ENCODE measurements at places on chromosomes 12 and 14.

DNA sequence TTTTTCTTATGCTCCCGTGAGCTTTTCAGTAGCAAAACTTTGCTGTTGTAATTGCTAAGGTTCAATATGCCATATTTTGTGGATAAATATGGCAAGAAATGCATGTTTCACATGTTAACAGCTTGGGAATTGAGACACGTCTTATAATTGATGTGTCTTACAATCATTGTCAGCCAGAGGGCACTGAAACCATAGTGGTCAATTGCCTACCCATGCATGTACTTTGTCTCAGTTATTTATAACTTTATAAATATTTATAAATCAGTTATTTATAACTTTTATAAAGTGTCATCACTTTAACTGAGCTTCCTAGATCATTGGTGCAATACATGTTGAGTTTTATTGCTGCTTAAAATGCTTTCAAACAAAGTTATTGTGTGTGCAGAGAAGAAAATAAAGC, 82.0 kb downstream of the CATSPERB start:
- DNase-seq, result no peak

- DNase-seq, result no peak
Observed at GRCh38 chr14:28608443-28608842, 158.1 kb upstream of the FOXG1 start.

DNA sequence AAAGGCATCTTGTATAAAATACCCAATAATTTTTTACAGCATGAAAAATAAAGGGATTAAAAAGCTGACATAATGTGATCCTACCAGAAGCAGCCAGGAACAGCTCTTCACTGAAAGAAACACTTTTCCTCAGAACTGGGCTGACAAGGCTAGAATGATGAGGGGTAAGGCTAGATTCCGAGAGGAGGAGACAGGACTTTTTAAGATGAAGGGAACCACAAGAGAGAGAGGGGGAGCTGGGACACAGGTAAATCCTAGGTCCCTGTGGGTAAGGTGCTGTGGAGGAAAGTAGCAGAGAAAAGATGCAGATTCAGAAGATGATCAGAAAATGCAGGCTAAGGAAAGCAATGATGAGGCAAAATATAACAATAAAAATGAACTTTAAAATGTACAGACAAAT, 29.5 kb downstream of the C2CD5 start:
- DNase-seq, result no peak

DNA sequence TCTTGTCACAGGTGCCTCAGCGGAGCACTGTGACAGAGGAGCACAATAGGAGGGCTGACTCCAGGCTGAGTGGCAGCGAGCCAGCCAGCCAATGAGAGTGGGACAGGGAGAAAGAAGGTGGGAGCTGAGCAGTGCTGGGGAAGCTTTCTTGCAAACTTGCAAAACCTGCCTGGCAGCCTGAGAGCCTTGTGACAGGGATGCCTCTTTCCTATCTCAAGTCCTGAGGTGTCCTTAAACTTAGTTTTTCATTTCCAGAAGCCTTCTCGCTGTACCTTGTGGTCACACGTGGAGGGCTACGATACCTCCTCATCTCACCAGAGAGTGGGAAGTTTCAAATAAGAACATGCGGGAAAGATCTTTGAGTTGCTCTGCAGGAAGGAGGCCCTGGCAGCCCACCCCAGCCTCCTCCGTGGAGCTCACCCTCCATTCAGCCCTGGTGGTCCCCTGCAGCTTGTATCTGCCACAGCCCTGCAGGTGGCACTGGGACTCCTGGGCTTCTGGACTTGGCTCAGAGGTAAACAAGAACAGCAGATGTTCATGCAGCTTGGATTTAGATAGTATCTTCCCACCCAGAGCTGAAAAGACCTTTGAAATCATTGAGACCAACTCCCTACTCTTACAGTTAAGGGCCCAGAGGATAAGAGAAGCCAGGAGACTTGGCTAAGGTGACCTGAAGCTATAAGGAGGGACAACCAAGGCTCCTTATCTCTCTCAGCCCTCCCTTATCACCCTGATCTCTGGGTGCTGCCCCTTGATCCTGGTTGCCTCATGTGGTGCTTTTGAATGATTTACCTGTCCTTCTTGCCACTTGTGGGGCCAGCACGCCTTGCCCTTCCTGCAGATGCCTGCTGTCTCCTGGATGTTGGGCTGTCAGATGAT, 153.5 kb upstream of the MAX start:
- no peak for DNase-seq

DNA sequence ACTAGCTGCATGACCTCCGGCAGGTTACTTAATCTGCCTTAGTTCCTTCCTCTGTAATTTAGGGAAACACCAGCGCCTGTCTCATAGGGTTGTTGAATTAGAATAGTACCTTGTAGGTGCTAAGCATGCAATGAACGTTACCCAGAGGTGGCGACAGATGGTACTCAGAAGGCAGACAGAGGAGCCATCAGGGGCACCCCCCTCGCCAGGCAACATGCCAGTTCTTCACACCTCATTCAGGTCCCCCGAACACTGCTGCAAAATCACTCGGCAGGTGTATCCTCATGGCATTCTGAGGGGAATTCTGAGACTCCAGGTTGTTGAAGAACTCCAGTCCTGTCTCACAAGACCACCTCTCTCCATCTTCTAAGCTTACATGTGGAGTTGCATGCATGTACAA, 10.1 kb downstream of the ISM2 start:
- DNase-seq, result no peak

DNA sequence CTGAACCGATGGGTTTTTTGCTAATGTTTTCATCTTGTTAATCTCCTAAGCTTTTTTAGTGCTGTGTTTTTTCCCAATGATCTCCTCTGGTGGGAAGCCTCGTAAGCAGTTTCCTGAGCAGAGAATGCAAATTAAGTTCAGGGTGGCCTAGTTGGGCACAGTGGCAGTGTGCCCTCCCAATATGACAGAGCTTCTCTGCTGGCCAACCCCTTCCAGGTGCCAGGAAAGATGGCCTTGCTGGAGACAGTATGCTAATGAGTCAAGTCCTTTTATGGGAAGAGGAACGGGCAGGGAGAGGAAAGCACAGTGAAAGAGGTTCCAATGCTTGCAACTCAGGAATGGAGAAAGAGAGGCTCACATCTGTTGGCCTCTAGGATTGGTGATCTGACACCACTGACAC, 115.8 kb downstream of the GCH1 start:
- DNase-seq, result peak; percentile 71

DNA sequence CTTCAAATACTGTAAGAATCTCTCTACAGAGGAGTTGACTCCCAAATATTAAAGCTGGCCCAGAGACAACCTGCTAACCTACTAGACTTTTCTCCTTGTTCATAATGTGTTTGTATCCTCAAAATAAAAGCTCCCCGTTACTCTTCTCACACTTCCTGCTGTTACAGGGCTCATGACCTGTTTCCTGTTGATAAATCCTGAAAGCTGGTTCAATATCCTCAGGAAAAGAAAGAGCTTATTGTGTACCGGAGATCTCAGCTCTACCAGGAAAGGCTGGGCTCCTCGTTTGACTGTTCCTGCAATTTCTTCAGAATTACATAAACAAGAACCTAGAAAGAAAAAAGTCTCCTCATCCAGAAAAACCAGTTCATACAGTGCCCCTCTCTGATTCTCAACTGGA, 30.8 kb downstream of the CLEC1A start:
- no peak for DNase-seq

DNA sequence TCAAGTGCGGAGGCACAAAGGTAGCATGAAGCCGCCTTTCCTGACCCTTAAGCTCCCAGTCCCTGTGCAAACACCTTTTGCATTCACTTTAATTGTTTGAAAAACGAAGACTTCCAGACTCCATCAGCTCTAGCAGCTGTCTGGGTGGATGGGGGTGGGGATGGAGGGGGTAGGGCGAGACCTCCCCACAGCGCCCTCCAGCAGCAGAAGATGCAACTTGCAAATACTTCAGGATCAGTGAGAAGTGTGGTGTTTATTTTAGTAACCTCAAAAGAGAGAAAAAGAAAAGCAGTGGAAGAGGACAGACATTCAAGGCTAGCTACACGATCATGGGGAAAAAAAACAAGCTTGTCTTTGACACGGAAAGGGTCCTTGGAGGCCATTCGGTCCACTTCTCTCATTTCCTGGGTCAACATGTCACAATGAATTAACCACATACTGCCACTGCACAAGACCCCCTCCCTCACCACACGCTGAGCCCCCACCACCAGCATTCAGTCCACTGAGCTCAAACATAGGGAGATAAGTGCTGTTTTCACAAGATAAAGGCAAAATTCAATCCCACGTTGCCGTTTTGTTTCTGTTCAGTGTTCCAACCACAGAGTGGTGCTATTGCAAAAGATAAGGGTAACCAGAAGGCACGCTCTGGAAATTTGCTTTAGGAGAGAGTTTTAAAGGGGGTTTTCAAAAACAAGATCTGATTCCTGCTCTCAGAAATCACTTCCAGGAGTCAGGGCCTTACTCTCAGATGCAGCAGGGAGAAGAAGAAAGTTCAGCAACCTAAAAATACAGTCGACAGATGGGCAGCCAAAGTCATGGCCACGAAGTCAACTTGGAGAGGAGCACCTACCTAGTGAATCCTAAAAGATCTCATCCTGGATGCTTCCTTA, 3.3 kb upstream of the NTF3 start:
- no peak for DNase-seq

DNA sequence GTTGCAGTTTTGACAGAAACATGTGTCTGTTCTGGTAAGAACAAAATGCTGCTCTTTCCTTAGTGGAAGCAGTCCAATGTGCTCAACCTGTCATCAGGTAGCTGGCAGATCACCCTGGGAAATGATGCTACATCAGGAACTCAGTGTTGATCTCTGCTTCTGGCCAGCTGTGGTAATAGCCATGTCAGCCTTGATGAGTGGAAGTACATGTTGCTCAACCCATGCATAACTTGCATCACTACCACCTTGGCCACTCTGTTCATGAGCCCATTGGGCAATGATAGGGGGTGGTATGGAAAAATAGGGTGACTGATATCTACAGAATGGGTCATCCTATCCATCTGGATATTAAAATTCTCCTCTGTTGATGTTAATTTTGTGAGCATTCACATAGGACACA, 411.0 kb downstream of the C12orf50 start:
- no peak for DNase-seq

DNA sequence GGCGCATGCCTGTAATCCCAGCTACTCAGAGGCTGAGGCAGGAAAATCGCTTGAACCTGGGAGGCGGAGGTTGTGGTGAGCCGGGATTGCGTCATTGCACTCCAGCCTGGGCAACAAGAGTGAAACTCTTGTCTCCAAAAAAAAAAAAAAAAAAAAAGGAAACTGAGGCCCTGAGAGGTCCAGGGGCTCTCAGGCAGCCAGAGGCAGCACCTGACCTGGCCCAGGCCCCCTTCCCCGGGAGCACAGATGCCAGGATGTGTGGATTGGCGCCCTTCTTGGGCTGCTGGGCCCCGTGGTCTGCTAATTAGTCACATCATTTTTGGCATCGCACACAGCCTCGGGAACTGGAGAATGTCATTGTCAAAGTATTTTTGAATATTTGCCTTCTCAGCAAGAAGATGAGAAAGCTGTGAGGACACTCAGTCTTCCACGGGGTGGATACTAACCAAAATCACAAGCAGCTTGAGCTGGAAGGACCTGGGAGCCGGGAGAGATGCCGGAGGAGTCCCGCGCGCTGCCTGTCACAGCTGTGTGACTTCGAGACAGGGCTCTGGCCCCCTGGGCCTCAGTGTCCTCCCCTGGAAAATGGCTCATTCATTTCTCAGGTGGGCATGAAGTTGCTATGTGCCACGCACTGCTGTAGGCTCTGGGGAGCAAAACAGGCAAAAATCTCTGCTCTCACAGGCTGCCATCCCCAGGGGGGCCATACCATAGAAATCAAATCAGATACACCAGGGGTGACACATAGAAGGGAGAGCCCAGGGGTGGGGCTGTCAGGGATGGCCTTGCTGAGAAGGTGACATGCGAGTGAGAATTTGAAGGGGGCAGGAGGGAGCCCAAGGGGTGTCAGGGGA, 12.5 kb upstream of the RCOR1 start:
- no peak for DNase-seq

DNA sequence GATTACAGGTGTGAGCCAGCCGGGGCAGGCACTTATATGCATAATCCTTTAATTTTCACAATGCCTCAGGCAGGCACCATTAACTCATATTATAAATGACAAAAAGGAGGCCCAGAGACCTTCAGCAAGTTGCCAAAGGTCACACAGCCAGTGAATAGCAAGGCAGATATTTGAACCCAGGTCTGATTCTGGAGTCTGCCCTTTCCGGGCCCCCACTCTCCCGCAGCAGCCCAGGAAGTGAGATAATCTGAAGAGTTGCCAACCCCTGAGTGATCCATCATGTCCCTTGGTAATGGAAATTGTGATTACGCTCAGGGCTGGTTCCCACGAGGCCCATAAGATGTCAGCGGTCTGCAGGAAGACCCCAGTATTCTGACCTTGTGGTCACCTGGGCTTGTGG, 95.3 kb upstream of the MED13L start:
- no peak for DNase-seq

DNA sequence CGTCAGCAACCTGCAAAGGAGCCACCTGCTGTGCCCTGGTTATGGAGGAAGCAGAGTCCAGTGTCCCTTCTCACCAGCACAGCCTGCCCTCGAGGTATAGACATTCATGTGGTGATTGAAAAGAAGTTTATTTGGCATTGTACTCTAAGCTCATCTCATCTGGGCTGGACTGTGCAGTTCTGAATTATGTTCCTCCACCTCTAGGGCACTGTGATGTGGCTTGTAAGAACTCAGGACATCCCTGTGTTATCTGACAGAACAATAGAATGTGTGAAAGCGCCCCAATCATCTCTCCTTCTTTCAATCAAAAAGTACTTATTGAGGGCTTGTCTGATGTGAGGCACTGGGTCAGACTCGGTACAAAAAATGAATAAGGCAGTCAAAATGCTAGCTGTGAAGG, 140.1 kb downstream of the DHRS2 start:
- DNase-seq, result no peak

DNA sequence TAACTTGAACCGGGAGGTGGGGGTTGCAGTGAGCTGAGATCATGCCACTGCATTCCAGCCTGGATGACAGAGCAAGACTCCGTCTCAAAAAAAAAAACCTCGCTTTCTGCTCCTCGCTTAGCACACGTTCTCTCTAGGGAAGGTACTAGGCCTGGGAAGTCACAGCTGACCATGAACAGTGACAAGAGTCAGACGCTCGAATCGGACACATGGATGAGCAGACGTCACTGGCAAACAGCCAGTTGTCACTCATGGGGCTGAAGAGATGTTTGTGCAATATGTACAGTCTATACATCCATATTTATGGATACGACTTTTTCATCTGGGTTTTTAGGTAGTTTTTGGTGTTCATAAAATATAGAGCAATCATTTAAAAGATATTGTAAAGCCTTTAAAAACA, 19.4 kb downstream of the TCHP start:
- DNase-seq, result no peak

GRCh38 chr12:46133751-46134150, 135.1 kb downstream of the SLC38A1 start:
- DNase-seq, result no peak

- no peak for DNase-seq
Observed at GRCh38 chr14:79351011-79351410, 860.3 kb downstream of the DIO2 start.

DNA sequence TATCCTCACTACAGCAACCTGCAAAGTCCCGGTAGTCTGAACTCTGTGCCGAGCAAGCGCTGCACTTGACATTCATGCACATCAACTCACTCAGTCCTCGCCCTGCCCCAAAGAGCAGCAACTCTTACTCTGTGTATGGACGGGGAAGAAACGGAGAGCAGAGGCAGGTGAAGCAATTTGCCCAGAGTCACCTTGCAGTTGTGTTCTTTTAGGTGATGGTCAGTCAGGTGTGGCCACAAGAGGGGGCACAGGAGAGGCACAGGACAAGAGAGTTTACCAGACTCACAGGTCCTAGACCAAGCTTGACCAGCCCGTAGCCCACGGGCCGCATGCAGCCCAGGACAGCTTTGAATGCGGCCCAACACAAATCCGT, 39.1 kb downstream of the TSPAN11 start:
- DNase-seq, result no peak

GRCh38 chr12:94258593-94258992, 110.2 kb downstream of the PLXNC1 start:
- no peak for DNase-seq

- no peak for DNase-seq
Observed at GRCh38 chr14:59309291-59309900, 120.9 kb downstream of the DAAM1 start.
